Suprapubic skin (tissue), 4 donors: ENCODE measurements at places on chromosomes 2 and 18.

- DNase-seq: no peak
These were observed 35.4 kb upstream of the SKOR2 start for GRCh38 chr18:47286776-47287410.

GRCh38 chr2:134778372-134778771 is 59.6 kb upstream of the TMEM163 start:
- no peak for DNase-seq

DNA sequence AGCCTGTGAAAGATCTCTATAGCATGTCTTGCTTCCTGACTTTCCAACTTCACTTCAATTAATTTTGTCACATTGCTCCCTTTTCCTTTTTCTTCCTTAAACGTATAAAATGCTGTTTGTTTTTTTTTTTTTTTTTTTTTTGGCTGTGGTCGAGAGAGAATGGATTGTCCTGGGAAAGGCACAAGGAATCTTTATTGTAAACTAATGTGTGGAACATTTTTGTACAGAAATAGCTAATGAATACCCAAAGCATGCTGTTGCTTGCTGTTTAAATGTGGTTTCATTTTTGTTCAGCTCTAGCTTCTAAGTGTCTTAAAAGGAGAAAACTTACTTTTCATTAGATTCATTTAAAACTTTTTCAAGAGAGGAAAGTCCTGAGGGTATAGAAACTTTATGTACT is 105.5 kb downstream of the GPD2 start:
- DNase-seq: no peak

DNA sequence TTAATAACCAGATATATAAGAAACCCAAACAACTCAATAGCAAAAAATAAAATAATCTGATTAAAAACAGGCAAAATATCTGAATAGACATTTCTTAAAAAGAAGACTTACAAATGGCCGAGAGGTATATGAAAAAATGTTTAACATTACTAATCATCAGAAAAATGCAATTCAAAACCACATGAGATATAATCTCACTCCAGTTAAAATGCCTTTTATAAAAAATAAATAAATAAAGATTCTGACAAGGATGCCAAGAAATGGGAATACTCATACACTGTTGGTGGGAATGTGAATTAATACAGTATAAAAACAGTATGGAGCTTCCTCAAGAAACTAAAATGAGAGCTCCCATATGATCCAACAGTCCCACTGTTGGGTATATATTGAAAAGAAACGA is 33.9 kb upstream of the BMP10 start:
- DNase-seq: no peak

DNA sequence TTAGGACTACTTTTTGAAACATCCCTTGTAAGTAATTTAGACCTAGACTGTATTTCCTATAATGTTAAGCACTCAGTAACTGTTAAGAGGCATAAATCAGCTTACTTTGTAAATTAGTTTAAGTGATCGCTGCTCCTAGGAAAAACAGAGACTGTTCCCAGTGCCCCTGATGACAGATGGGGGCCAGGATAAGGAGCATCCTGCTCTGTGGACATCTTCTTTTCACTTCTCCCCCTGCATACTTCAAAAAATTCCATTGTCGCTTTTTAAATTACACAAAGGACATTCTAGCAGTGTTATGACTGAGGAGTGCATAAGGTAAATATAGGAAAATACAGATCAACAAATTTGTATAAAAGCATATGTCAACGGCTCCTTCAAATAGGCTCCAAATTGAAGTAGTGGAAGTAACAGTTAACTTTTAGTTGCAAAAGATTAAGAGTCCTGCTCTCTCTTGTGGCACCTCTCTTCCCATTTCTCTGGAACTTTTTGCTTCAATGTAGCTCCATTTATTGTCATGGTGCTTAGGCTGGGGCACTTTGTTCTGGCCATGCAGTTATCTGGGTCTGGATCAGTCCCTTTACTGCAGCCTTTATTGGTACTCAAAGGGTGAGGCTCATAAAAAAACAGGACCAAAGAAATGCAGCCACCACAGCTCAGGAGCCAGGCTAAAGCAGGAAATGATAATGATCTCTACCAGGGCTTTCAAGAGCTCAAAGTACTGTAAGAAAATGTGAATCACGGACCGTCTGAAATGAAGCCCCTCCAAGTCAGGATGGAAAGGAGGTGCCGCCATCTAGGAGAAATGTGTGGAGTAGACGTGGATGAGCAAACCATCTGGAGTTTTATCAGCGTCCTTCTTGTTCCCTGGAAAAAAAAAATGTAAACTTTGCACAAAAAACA is 162.1 kb upstream of the ZNF516 start:
- no peak for DNase-seq

- no peak for DNase-seq
These were observed 148.9 kb downstream of the SMAD2 start for GRCh38 chr18:47781561-47781960.

GRCh38 chr2:164495491-164496223 is 125.6 kb downstream of the GRB14 start:
- DNase-seq: no peak

DNA sequence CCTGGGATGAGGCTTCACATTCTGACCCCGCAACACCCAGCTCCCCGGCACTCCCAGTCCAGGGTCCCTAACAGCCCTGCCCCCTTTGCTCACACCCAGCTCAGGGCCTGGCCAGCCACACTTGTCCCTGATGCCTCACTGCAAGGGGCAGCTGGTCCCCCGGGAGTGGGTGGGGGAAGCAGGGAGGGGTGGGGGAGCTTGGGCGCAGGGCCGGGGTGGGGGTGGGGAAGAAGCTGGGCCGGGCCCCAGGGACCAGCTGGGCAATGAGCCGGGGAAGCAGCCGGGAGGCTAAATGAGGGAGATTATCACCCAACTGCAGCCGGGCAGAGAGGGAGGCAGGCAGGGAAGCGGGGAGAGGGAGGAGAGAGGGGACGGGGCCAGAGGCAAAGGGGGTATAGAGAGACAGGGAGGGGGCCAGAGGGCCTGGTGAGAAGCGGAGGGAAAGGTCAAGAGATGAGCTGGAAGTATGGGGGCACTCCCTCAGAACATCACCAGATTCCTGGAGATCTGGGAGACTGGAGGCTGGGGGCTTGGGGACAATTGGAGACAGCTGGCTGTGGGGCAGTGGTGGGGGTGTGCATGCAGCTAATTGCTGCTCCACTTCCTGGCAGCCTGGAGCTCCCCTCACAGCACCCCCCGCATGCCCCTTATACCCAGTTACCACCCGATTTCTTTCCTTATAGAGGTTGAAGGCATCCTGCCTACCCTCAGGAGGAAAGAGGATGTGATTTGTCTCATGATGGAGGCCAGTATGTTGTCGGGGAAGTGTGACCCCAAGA is 2.5 kb upstream of the ASIC4 start:
- no peak for DNase-seq

- DNase-seq: no peak
These were observed 5.7 kb downstream of the GFPT1 start for GRCh38 chr2:69381337-69381737.

DNA sequence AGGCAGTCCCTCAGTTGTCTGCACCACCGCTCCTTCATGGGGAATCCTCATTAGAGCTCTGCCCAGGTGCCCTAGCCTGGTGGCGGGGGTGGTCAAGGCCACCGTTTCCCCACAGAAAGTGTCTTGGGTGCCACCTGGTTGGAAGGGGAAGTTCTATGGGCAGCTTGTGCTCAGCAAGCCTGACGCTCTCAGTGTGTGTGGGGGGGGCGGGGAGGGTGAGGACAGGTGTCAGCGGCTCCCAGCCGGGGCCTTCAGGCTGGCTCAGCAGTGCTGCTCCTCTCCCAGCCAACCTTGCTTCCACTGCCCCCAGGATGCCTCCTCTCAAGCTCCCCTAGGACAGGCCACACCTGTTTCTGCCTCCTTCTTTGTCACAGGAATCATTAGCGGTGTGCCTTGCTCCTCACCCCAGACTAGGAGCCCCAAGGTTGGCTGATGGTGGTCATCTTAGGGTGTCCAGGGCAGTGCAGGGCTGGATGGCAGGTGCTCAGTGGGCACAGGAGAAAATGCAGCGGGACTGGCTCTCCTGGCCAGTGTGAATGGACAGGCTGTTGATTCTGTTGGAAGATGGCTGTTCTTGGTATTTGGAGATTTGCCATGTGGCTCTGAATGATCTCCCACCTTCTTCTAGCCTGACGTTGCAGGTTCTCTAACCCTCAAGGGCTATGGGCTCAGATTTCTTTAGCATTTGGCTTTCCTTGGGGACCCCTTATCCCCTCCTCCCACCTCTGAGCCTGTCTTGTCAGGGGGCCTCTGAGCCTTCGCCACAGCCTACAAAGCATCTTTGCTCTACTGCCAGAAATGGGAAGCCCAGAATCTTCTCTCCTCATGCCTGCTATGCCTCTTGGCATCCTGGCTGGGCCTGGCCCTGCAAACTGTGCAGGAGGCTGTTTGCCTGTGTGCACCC is 185.8 kb upstream of the HS6ST1 start:
- DNase-seq: no peak

DNA sequence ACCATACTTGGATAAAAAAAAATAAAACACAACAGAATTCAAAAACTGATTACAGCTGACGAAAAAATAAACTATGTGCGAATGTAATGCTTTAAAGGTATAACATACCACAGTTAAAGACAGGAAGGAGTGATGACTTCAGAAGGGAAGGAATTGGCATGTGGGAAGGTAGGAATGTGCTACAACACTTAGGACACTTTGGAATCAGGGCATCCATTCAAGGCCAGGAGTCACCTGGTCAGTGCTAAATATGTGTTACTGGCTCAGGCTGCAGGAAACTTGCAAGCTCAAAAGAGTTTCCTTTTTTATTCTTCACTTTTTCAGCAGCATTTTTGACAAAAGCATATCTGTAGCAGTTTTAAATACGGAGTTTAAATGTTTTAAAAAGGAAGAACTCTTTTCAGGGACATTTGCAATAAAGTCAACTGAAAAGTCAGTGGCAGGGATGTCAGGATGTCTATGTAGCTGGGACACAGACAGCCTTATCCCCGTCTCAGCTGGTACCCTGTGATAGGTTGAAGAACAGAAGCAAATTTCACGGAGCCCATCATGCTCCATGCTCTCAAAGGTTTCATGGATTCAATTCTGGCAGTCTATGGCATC is 138.0 kb upstream of the KLHL14 start:
- no peak for DNase-seq

- DNase-seq: no peak
These were observed 38.1 kb upstream of the MMADHC start for GRCh38 chr2:149625671-149626070.

DNA sequence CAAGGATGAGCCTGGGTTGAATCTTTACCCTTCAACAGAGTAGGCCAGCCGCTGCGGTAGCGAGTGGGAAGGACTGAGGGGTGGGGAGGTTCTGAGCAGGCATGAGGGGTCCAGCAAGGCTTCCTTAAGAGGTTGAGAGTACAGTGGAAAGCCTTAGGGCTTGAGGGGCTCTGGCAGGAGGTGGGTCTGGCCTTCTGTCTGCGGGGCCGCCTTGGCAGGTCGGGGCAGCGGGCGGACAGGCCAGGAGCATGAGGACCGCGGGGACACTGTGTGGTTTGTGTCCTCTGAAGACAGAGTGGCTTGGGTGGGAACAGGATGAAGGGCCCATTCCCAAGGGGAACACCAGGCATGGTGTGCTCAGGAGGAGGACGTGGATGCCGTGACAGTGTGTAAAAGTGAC is 250.3 kb downstream of the AGAP1 start:
- DNase-seq: no peak
